ENCODE measurements at places on chromosomes 6 and 20.

DNA sequence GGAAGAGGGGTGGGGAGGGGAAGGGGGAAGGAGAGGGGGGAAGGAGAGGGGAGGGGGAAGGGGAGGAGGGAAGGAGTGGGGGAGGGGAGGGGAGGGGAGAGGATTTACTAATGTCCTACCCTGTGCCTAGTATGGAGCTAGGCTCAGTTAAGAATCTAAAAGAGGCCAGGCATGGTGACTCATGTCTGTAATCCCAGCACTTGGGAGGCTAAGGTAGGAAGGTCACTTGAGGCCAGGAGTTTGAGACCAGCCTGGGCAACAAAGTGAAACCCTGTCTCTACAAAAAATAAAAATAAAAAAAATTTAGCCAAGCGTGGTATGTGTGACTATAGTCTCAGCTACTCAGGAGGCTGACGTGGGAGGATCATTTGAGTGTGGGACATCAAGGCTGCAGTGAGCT, 13.0 kb downstream of the UBE2J1 start:
- DNase-seq: no peak

DNA sequence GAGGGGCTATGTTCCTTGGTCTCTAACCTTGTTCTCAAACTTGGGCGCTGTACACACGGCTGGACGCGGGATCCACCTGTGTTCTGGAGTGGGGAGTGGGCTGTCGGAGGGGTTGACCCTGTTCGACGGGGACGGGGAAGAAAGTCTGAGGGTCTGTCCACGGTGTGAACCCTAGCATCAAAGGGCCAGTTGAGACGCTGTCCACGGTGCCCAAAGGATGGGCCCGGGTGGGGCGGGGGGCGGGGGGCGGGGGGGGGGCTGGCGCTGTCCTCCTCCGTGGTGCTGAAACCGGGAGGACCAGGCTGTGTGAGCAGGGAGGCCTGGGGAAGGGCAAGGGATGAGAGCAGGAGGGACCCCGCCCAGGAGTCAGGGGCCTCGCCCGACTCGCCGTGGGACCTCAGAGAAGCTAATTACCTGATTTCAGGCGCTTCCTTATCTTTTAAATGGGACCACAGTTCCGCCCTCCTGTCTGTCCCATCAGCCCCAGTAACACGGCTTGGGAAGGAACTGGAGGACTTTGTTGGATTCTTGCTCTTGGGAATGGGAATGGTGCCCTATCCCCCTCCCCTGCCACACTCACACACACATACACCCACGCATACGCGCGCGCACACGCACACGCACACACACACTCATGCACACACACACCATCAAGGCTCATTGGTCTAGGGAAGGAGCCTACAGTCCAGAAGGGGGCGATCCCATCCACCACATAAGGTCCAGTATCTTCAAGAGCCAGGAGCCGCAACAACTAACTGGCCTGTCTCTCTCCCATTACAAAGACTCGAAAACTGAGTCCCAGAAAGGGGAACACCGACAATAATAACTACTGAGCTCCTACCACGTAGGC, 1.0 kb upstream of the VSTM2L start:
- DNase-seq: no peak

DNA sequence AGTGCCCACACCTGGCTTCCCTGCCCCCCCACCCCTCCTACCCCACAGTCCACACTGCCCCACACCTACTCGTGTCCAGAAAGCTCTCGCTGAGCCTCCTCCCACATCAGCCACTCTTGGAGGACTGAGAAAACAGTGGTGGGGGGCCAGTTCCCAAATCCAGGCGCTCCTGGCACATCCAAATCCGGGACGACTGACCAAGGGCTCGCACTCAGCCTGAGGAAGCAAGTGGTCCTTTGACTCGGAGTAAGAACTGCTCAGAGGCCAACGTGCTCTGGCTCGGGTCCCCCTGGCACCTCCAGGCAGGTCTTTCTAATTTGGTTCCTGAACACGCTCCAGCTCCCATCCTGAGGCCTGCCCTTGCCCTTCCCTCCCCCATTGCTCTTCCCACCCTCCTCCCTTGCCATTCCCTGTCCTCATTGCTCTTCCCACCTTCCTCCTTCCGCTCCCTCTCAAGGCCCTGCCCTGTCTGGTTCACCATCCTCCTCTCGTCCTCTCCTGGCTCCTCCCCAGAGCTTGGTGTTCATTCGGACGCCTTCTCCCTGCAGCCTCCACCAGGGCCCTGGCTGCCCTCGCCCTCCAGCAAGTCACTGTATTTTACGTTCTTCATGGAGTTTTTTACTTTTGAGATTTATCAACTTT, 83.6 kb downstream of the THBS2 start:
- no peak for DNase-seq

DNA sequence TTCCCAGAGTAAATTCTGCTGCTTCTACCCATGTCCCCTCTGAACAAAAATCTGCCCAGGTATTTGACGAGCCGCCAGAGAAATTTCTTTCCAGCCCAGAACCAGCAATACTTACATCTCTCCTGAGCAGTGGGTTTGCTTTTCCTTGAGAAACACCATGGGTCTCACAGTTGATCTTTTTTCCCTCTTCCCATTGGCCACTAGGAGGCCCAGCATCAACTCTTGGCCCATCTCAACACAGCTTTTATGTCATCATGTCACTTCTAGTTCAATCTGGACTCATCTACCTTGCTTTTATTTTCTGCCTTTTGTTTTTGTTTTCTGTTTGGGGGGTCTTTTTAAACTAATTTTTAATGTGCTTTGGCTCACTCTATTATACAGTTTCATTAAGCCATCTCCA, 18.8 kb downstream of the MAFB start:
- no peak for DNase-seq

- DNase-seq: no peak
Observed at GRCh38 chr20:22389836-22390542, 194.4 kb downstream of the FOXA2 start.

- DNase-seq: no peak
Observed at GRCh38 chr6:6751619-6752023, 163.1 kb downstream of the LY86 start.

GRCh38 chr6:148928811-148929210, 182.0 kb downstream of the UST start:
- no peak for DNase-seq

DNA sequence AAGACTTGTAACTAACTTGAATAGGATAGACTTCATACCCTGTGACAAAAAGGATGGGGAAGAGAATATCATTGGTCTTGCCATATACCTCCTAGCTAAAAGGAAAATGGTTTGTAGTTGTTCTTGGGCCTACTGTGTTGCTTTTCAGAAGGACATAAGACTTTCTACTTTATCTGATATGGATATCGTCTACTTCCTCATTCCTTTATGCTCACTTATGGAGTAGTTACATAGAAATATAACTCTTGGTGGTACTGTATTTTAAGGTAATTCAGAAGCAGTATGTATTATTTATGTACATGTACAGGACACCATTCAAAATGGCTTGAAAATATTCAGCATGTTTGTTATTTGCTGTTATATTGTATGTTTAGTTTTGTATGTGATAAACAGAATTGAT, 8.0 kb downstream of the FAM217B start:
- no peak for DNase-seq

DNA sequence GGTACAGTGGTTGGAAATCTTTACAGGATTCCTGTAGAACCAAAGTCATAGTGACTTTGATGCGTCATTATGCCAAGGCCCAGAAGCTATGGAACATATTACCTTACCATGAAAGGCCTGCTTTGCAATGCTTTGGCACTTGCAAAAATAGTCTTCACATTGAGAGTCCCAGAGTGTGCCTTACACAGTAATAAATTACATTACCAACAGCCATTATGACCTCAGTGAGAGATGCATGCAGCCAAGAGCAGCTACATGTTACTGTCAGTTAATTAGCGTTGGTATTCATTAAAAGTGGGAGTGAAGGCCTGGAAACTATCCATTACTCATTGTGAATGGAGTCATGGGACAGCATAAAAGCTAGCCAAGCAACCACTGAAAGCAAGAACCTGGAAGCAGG, 39.2 kb upstream of the HDDC2 start:
- no peak for DNase-seq

DNA sequence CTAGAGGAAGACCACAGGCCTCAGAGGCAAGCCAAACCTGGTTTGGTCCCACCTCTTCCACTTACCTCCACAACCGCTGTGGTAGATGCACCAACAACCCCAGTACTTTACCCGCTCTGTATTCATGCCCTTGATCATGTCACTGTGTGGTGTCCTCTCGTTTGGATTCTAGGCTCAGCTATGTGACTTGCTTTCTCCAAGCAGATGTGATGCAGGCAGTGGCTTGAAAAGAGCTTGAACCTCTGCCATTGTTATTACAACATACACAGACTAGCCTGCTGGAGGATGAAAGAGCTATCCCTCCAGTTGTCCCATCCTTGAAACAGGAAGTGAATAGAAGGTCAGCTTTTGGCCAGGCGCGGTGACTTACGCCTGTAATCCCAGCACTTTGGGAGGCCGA, 147.7 kb downstream of the ZNF217 start:
- DNase-seq: no peak

GRCh38 chr6:105321728-105322127, 81.2 kb downstream of the PREP start:
- DNase-seq: no peak

- DNase-seq: no peak
Observed at GRCh38 chr6:161434921-161435747, 161.3 kb upstream of the AGPAT4 start.

All from stimulated activated CD8-positive, alpha-beta memory T cell treated with anti-CD3 and anti-CD28 coated beads, Interleukin-15, amount 100 ng/mL, for 48 hours (primary cell).